ENCODE measurements at places on chromosomes 13 and 19. TPM values are rescaled to one million over a fixed set of nuclear protein-coding genes. Genes with fewer than 3 reads are reported as not detected.

CGB5 gene
- not detected for total RNA-seq

RASA3 gene
- 33.9 TPM for total RNA-seq

FAM83E gene
- total RNA-seq: 2.5 TPM

STXBP2 gene
- 106 TPM for total RNA-seq

SHISA7 gene
- not detected for total RNA-seq

DNA sequence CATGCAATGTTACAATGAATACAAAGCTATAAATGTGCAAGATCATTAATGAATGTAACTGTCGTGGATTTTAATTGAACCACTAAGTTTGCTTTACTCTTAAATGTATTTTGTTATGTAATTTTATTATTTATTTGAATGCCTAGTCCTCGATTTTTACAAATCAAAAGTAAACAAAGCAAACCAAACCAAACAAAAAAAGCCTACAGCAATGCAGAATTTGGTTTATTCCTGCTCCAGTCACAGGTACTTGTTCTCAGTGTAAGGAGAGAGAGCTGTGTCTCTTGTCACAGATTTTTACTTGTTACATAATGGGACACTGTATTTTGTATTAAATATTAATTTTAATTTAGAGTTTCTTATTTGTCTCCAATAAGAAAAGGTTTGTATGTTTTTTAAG is 584.3 kb upstream of the SLITRK6 start:
- no peak for DNase-seq

DNA sequence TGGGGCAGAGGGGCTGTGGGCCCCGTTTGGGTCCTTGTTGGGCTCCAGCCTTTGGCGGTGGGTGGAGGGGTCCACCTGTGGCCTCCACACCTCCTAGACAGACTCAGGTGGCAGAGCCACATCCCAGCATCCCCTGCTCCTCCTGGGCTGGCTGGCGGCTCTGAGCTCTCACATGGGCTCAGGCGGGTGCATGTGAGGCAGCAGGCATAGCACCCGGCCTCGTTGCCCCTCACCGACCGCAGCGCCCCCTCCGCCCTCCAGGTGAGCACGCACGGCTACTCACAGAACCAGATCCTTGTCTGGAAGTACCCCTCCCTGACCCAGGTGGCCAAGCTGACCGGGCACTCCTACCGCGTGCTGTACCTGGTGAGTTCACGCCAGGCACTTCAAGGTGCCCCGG is 5.9 kb upstream of the TEKTIP1 start:
- no peak for DNase-seq

- no peak for DNase-seq
Measured at GRCh38 chr19:35117116-35117515, 1.5 kb downstream of the FXYD3 start.

DNA sequence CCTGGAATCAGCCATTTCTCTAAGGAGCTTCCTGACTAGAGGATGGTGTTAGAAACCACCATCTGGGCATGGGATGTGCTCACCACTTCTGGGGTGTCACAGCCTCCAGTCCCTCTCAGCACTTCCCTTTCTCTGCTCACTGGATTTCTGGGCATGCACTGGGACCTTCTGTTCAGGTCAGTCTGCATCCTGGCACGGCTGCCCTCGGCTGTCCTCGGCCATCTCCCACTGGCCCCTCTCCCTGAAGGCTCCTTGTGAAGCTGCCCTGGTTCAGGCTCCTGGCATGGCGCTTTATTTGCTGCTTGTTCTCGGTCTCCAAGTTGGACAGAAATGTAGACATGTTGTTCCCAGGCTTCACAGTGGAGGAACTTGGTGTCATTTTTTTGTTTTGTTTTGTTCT is 60.0 kb downstream of the TEX29 start:
- no peak for DNase-seq

- no peak for DNase-seq
Measured at GRCh38 chr19:1161716-1162115, 12.4 kb downstream of the SBNO2 start.

GRCh38 chr13:88649855-88650254 is 978.7 kb downstream of the SLITRK5 start:
- no peak for DNase-seq

DNA sequence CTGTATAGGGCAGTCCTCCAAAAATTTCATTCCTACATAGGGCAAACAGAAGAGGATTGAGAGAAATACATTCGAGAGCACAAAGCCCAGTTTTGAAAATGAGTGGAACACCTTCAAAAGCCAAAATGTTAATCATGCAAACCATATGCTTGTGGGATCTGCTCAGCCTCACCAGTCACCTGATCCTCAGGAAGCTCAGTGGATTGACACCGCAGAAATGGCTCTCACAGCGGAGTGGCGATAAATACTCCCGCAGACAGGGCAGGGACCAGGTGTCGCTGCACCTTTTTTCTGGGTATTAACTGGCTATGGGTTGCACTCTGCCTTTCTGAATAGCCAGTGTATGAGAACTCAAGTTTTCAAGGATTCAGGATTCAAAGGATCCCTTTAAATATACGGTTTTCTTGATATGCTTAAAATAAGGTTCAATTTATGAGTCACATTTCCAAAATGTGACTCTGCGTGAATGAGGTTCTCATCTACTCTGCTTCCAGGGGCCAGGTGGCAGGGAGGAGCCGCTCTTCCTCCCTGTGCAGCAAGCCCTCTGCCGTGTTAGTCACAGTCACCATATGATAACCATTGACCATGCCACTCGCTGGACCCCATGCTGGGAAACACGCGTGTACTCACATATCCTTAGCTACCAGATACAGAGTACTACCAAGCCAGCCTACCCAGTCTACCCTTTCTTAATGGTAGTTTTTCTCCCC is 18.3 kb upstream of the DHRS12 start:
- no peak for DNase-seq

- DNase-seq: no peak
Measured at GRCh38 chr13:81540777-81541176, 1199.9 kb upstream of the SPRY2 start.
